ENCODE measurements at places on chromosomes 1 and 21.

- no peak for DNase-seq
Measured at GRCh38 chr1:41514381-41514780, 29.9 kb upstream of the EDN2 start.

DNA sequence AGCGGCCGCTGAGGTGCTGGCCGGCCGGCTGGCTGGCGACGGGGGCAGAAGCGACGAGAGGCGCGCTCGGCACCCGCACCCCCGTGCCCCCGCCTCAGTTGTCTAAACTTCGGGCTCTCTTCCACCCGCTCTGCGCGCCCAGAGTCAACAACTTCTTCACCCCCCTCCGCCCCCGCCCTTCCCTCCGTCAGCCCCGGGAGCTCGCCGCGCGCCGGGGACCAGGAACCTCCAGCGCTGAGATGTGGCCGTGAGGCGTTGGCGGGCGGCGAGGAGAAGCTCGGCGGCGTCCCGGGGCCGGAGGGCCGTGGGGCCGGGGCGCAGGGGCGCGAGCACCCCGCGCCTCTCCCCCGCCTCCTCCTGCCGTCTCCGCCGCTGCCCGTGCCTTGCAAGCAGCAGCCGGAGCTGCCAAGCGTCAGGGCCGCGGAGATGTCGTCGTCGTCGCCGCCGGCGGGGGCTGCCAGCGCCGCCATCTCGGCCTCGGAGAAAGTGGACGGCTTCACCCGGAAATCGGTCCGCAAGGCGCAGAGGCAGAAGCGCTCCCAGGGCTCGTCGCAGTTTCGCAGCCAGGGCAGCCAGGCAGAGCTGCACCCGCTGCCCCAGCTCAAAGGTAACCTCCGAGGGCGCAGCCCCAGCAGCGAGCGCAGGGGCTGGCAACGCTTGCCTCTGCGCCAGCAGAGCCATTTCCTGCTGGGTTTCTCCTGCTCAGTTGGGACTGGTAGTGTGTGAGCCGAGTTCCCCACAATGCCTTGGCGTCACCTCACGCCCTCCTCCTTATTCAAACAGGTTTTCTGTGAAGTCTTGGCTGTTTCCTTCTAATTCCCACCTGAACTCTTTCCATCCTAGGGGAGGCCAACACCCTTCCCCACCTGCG is 710 bp downstream of the PPP2R5A start:
- peak; percentile 20 for DNase-seq

- no peak for DNase-seq
Measured at GRCh38 chr1:101178341-101178687, 58.5 kb upstream of the S1PR1 start.

- DNase-seq, result no peak
Measured at GRCh38 chr1:115641762-115642167, at the start of gene VANGL1. VANGL1 (plus strand) TSS chr1:115641970; CDS start chr1:115651414, 9,444 bp downstream.

DNA sequence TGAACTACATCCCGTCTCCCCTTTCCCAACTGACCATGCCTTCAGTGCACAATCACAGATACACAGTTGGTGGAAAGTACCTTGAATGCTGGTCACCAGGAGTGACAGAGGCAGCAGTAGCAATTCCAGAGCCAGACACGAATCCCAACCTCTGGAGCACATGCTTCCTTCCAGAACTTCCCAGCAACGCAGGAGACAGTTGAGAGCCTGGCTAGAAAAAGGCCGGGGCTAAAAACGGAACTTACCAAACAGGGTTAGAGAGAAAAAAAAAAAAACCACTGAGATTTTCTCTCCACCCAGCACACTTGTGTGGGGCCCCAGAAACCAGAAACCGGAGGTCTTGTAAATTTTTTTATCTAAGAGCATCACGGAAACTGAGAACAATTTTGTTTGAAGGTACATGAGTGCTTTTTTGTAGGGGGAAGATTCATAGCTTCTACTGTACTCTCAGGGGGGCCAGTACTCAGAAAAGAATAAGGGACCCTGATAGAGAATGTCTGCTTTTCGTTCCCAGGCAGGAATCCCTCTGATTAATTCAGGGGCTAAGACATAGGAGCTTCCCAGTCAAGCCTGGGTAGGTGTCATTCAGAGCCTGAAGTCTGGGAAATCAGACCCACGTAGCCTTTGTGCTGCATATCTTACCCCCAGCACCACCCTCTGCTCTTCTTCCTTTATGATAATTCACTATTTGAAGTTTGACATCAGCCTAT is at the start of gene CD48:
Gene CD48 (minus strand): TSS at position 221 of the 710 bp plus-strand sequence. CDS start 59 bp downstream, at position 162.
- DNase-seq, result no peak

GRCh38 chr1:30300669-30301068 is 422.7 kb downstream of the MATN1 start:
- DNase-seq, result no peak

- no peak for DNase-seq
Measured at GRCh38 chr1:184743062-184743756, 11.4 kb downstream of the EDEM3 start.
